Stimulated activated CD8-positive, alpha-beta memory T cell treated with anti-CD3 and anti-CD28 coated beads, Interleukin-15, amount 100 ng/mL, for 4 hours (primary cell): ENCODE measurements at places on chromosomes 7 and 10.

DNA sequence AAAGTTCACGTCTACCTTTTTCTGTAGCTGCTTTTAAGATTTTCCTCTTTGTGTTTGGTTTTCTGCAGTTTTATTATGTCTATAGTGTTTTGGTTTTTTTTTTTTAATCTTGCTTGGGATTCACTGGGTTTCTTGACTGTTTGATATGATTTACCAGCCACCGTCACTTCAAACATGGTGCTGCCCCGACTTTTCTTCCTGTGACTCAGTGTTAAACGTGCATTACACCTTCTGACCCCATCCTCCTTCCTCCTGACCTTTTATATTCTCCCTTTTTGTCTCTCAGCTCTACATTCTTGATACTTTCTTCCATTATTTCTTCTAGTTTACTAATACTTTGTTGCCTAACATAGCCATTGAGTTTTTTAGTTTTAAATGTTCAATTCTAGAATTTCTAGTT, 61.5 kb downstream of the GNA12 start:
- no peak for DNase-seq

DNA sequence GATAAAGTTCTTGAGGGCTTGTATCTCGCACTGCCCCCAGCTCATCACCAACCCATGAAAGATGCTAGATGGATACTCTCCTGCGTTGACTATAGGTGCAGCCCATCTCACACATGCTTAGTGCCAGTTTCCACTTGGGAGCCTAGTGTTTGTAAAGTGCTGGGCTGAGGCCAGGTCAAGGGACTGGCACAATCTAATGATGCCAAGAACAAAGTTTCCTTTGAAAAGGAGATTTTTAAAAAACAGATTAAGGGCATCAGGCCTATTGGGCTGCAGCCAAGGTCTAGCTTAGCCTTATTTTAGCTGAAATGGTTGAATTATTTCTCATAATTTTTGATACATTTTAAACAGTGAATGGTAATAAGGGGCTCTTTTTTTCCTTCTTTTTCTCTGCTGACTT, 259.0 kb downstream of the ADRA2A start:
- DNase-seq = no peak

- no peak for DNase-seq
Observed at GRCh38 chr7:54559401-54559800, 17.2 kb downstream of the VSTM2A start.

DNA sequence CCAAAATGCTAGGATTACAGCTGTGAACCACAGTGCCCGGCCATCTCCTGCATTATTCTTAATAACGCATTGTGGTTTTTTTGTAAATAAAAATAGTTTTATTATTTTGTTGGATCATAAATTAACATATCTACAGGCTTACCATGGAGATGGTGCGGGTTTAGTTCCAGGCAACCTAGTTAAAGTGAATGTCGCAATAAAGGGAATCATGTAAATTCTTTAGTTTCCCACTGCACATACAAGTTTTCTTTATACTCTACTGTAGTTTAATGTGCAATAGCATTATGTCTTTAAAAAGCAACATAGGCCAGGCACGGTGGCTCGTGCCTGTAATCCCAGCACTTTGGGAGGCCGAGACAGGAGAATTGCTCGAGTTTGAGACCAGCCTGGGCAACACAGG, 2.4 kb downstream of the PRKRIP1 start:
- no peak for DNase-seq

- no peak for DNase-seq
Observed at GRCh38 chr10:92567952-92568600, 5.8 kb downstream of the IDE start.

DNA sequence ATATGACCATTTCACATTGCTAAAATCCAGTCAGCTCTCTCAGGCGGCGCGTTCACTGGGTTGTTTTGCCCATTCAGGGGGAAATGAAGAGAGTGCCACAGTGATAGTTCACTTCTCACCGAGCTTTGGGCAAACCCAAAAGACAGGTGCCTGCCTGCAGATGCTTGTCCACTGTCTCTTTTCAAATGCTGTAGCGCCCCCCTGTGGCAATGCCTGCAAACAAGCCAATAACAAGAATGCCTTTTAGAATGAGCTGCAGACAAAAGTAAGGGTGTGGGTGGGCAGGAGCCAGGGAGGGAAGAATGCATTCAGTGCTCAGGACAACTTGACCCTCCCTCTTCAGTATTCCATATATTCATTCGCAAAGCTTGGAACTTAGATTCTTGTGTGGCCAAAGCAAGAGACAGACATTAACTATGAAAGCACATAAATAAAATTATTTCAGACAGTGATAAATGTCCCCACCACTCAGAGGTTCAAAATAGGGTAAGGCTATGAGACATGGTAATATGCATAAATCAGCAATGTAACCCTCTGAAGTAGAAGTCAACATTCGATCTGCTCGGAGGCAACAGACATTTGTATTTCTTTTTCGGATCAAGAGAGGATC, 86.9 kb downstream of the JAZF1 start:
- no peak for DNase-seq

DNA sequence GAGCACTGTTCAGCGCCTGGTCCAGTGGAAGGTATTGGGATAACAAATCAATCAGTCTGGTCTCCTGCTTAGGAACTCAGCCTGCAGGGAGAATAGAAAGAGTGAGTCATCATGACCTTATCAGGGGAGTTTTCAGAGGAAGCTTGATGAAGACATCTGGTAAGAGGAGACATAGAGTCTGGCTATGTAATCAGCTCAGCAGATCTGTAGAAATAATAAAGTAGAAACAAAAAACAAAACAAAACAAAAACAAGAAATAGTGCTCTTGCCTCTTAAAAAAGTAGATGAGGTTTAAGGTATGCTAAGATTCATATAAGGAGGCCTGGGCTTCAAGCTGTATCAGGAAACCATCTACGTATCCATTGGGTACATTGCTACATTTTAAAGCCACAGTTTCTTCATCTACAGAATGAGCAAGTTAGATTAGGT, 14.4 kb downstream of the TAS2R41 start:
- DNase-seq = no peak

DNA sequence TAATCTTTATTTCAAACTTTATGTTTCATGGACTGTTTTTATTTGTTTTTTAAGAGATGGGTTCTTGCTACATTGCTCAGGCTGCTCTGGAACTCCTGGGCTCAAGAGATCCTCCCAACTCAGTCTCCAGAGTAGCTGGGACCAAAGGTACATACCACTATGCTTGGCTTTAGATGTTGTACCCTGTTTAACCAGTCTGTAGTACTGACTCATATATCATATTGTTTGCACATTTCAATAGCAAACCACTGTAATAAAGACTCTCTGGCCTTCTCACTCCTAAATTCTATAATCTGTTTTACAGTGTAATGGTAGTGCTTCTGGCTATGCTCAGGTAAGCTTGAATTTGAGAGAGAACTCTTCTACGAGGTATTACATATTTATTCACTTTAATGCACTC, 413.6 kb upstream of the PCDH15 start:
- DNase-seq = no peak

GRCh38 chr7:80536426-80536825, 24.6 kb upstream of the GNAT3 start:
- DNase-seq = no peak

DNA sequence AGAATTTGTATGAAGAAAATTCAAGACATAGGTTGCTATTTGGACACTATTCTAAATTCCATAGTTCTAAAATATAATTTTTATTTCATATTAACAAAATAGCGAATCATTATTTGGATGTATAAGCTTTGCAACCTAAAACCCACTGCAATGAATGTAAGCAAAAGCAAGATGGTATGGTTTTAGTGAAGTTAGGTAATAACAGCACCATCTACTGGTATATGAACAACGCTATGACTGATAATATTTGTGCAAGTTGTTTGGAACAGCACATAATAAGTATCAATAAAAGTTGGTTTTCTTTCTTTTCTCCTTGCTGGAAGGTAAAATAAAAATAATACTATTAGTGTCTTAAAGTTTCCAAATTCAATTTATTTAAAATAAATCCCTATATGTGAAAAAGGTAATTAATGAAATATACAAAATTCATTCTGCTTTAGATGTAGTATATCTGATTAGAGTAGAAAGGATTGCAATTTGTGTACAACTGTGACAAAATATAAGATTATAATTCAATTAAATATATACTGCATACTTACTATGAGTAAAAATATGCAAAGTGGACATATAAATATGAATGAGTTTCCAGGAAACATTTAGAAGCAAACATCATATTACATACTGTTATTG, 79.0 kb upstream of the LSM8 start:
- no peak for DNase-seq

GRCh38 chr10:61406242-61406641, 46.9 kb downstream of the TMEM26 start:
- no peak for DNase-seq

DNA sequence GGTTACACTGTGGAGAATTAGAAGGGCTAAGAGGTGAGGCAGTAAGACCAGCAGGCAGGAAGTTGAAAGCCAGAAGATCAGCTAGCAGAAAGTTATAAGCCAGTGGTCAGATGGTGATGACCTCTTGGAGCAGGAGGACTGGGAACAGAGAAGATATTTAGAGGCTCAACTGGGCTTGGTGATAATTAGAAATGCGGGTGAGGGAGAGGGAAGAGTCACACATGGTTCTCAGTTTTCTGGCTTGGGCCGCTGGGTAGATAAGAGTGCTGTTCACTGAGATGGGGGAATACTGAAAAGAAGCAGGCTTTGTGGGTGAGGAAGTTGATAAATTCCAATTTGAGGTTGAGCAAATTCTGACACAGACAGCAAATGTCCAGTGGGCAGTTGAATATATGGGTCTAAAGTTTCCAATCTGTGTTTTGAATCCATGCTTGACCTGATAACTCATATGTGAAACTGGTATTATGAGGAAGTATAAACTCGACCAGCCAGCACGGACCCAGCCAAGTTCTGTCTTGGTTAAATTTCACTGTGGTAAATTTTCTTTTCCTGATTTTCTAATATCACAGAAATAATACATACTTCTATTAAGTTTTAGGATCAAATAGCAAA, 22.7 kb downstream of the LSMEM1 start:
- DNase-seq = no peak

DNA sequence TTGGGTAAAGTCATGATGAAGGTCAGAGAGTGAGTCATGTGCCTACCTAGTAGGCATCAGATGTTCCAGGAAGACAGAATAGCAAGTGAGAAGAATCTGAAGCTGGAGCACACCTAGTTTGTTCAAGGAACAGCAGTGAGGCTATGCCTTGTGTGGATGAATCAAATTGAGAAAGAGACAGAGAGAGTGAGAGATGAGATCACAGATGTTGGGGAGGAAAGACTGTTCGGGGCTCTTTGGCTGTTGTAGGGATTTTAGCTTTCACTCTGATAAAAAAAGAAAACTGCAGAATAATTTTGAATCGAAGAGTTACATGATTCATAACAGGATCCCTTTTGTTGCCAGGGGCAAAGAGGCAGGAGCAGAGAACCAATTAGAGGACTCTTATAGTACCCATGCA, 6.3 kb downstream of the LIPF start:
- DNase-seq = no peak

DNA sequence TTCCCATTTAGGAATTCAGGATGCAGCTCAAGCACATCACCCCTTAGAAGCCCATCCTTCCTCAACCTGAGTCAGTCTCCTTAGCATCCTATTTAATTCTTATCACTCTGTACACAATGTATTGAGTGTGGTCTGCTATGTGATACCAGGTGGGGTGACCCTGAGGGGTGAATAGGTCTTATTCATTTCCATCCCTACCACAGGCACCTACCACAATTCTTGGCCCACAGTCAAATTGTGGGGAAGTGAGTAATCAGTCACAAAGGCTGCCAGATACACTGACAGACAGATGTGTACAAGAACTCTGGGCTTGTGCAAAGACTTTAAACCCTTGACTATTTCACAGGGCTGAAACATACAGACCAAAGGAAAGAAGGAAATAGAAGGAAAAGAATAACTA, 560.5 kb downstream of the PARD3 start:
- DNase-seq = no peak

- no peak for DNase-seq
Observed at GRCh38 chr10:91797048-91797690, 1.1 kb upstream of the TNKS2 start.

DNA sequence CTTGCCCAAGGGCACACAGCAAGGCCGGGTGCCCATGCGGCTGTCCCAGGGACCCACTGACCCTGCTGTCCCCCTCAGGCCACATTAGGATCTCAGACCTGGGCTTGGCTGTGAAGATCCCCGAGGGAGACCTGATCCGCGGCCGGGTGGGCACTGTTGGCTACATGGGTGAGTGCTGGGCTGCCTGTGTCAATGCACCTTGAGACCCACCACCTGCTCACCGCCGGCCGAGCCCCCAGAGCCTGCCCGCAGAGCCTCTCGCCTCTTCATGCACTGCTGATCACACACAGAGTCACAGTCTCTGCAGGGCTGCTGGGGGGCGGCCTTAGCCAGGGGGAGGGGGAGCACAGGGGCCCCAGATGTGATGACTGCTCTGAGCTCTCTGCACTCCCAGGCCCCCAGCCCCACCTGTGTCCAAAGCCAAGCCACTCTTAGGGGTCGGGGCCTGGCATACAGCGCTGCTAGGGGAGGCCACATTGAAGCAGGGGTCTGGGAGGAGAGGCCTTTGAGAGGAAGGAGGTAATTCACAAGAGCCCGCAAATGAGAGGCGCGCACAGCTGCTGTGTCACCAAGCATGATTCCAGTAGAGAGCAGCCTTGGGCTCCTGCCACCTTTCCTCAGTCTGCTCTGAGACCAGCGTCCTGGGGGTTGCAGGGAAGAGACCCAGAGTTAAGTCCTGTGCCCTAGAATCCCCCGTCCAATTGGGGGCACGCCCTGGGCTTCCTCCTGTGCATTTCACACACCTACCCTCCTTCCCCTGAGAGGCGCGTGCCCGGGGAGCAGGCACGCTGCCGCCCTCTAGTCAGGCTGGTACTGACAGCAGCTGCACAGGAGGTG, 100.4 kb downstream of the RGS10 start:
- DNase-seq = no peak

DNA sequence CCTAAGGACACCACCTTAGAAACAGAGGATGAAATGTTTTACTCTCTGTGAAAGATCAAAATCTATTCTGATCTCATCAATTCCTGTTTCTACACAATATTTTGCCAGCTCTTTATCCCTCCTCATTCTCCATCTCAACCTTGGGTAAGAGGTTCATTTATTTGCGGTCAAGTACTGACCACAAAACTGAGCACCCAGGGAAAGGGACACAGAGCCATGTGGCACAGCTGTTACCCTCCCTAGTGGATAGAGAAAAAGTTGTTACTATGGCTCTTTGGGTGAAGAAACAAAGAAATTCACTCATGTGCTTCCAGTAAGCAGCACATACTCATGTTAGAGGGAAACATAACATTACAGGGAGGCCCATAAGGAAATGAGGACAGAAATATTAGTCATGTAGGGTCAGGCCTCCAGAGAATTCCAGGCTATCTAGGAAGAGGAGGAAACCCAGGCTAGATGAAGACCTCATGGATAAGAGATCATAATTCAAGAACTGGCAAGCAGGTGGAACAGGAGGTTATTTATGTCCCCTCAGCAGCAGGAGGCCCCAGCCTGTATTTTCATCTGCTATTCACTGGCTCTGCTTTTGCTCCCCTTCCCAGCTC, 114.5 kb downstream of the ATE1 start:
- no peak for DNase-seq

DNA sequence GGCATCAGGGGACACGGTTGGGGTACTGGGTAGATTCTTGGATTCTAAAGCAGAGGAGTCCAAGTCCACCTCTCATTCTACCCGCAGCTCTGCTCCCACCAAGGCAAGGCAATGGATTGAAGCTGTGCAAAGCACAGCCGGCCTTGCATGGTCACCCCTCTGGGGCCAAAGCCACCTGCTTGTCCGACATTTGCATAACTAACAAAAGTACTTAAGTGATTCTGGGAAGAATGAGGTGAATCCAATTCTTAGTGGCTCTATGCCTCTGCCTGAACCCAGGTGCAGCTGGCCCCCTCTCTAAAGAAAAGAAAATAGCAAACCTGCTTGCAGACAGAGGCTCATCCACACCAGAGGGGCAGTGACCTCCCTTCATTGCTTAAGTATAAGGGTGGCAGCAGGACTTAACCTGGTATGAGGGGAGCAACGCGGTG, 10.7 kb upstream of the COBL start:
- DNase-seq = no peak
